Epithelial cell of esophagus (primary cell): ENCODE measurements at places on chromosomes 16 and 17.

- peak; percentile 85 for DNase-seq
Measured at GRCh38 chr17:16363749-16364536, 10.7 kb upstream of the CENPV start.

DNA sequence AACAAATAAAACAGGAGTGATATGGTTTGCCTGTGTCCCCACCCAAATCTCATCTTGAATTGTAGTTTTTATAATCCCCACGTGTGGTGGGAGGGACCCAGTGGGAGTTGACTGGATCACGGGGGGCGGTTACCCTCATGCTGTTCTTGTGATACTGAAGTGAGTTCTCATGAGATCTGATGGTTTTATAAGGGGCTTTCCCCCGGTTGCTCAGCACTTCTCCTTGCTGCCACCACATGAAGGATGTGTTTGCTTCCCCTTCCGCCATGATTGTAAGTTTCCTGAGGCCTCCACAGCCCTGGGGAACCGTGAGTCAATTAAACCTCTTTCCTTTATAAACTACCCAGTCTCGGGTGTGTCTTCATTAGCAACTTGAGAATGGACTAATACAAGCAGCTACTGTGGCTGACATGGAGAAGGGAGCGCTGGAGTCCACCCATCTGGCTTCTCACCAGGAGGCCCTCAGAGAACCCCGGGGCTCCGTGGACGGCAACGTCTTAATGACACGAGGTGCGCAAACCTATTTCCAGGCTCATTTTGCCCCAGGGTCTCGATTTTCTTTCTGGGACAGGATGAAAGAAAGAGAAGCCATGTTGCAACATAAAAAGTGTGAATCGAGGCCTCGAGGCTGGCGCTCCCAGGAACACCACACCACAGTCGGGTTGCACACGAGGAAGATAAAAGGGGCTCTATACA is 129.5 kb downstream of the DYNLRB2 start:
- no peak for DNase-seq

DNA sequence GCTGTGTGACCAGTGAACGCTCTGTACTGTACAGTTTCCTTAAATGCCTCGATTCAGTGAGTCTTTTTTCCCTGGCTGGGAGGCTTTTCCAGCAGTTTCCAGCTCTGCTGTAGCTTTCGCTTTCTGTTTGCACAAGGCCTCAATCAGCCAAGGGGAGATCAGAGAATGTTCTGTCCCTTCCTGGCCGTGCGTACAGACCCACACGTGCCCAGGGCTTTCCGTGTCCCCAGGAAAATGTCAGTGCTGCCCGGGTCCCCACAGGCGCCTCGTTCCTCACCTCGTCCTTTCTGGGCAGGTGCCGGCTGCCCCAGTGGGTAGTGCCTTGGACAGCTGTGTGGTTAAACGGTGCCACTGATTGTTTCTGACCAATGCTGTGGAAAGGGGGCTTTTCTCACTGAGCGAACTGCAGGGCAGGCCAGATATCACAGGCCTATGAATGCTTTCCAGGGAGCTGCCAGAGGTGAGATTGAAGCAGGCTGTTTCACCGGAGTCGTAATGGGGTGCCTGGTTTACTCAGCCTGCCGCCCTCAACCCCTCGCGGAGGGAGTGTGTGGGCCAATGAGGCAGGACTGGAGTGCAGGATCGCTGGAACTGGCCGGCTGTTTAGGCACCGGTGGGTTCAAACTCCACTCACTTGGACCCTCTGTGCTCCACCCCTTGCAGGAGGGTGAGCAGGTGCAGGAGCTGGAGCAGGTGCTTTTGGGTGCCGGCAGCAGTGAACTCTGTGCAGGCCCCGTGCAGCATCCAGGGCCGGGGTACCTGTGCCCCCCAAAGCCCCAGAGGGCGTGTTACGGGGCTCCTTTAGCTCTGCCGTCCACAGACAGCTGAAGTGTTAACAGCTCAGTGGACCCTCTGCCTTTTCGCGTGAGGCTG is 44.4 kb downstream of the ZNF778 start:
- no peak for DNase-seq

DNA sequence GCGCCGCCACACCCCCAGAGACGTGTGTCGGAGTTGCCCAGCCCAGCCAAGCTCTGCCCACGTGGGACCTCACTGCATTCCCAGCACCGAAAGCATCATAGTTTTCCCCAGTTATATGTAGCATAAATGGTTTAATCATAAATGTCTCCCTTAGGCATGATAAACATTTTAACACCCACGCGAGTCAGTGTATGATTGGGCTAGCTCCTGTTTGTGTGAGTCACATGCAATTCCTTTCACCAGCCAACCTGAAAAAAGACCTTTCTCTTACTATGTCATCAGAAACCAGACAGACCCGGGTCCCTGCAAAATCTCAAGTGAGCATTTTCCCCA is 9.2 kb downstream of the TAF1C start:
- DNase-seq, result peak; percentile 63
